Left cardiac atrium (tissue), 4 donors: ENCODE measurements at places on chromosomes 7 and 10.

- DNase-seq = no peak
Observed at GRCh38 chr10:49508249-49508648, 30.7 kb downstream of the ERCC6 start.

GRCh38 chr10:94607111-94607510 lies 61.5 kb downstream of the HELLS start:
- DNase-seq = no peak

DNA sequence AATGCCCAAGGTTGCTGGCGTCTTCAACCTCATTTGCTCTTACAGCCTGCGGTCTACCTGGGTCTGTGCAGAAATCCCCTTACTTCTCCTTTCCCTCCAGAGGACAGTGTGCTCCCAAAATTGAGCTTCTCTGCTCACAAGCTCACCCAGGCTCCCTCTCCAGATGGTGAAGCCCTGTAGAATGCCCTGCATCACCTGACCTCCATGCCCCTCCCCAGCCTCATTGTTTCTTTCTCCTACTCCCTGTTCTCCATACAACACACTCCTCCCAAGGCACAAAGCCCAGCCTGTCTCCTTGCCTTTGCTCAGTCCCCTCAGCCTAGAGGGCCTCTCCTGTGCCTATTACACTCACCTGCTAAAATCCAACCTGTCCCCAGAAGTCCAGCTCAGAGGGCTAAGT lies 3.5 kb downstream of the CRHR2 start:
- DNase-seq = no peak

DNA sequence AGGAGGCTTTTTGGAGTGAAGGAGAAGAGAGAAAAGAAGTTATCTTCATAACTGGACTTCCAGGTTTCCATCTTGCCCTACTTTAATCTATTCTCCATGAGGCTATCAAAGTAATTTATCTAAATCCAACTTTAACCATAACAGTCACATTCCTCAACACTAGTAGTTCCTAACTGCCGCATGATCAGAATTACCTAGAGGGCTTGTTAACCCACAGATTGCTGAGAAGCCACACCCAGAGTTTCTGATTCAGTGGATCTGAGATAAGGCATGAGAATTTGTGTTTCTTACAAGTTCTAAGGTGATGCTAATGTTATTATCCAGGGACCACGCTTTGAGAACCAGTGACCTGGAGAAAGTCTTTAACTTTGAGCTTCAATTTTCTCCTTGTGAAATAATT lies 8.3 kb upstream of the COL1A2 start:
- no peak for DNase-seq

DNA sequence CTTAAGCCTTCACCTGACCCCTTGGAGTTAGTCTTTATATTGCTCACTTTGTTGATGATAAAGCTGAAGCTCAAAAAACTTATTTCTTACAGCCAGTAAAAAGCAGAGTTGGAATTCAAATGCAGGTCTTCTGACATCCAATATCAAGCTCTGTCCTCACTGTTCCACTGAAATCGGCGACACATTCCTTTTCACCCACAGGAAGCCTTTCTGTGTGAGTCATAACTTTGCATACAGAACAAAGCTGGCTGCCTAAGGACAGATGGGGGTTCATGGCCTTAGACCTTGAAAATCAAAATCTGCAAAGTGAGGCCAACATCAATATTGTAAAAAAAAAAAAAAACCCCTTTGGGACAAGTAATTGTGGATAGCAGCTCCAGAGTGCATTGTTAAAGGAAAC lies 21.8 kb upstream of the AKR1B1 start:
- no peak for DNase-seq

DNA sequence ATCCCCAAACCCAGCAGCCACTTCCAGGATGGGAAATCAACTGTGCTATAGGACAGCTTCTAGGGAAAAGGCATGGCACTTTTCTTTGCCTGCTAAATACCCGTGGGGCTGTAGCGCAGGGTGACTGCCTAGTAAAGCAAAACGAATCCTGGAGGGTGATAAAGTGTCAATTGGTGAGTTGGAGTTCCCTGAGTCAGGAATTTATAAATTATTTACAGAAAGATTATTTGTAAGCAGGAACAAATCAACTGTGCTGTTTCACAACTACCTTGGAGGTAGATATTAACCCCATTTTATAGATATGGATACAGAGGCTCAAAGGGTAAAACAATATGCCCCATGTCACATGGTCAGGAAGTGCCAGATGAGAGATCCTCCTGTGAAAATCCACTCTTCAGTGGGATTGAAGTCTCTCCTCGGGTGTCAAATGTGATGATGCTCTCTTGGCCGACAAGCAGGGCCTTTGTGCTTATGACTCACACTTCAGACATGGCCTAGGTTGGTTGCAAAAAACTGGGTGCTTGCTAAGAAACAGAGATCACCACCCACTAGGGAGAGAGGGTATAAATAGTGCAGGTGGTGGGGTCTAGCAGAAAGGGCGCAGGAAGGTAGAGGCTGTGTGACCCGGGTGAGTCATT lies 383.2 kb upstream of the ZMIZ1 start:
- DNase-seq = no peak

DNA sequence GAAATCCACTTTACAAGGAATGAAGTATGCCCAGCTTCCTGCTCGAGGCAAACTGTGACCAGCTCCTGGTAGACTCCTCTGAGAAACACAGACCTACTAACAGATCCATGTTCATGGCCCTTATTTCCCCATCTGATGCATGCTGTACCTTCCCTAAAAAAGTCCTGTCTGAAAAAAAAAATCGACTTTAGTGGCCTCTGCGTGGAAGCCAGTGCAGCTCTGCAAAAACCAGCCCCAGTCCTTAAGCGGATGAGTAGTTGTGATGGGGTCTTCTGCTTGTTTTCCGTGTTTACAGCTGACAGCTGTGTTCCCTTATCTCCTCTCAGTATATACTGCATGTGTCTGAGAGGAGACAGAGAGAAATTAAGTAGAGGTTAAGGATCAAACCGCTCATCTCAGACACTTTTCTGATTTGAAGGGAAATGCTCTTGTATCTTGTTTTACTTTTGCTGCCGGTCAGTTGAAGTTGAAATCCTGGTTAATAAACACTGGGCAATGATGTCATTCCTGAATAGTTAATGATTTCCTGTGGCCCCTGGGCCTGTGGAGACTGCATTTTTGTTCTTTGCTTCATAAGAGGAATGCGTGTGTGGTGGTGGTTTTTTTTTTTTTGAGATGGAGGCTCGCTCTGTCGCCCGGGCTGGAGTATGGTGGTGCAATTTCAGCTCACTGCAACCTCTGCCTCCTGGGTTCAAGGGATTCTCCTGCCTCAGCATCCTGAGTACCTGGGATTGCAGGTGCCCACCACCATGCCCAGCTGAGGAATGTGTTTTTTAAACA lies 67.6 kb downstream of the DOCK1 start:
- no peak for DNase-seq

DNA sequence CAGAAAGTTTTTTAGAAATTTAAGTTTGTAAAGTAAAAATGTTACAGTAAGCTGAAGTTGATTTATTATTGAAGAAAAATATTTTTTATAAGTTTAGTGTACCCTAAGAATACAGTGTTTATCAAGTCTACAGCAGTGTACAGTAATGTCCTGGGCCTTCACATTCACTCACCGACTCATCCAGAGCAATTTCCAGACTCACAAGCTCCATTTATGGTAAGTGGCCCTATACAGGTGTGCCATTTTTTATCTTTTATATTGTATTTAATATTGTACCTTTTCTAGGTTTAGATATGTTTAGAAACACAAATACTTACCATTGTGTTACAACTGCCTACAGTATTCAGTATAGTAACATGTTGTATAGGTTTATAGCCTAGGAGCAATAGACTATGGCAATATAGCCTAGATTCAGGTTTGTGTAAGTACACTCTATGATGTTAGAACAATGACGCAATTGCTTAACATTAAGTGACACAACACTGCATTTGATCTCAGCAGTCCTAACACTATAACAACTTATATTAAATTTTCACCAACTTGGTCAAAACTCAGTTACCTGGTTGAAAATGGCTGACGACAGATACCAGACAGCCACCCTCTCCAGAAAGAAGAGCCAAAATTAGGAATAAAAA lies 45.7 kb downstream of the HIBADH start:
- DNase-seq = no peak

GRCh38 chr10:73967022-73967429 lies 30.9 kb upstream of the VCL start:
- DNase-seq = no peak

- no peak for DNase-seq
Observed at GRCh38 chr7:151327659-151328058, 14.0 kb upstream of the NUB1 start.

GRCh38 chr7:961546-962400 lies 7.3 kb upstream of the ADAP1 start:
- DNase-seq = peak; percentile 15

- peak; percentile 67 for DNase-seq
Observed at GRCh38 chr7:1919539-1920265, 249.6 kb downstream of the ELFN1 start.

GRCh38 chr10:103678178-103678526 lies 177.2 kb downstream of the SH3PXD2A start:
- DNase-seq = peak; percentile 87

DNA sequence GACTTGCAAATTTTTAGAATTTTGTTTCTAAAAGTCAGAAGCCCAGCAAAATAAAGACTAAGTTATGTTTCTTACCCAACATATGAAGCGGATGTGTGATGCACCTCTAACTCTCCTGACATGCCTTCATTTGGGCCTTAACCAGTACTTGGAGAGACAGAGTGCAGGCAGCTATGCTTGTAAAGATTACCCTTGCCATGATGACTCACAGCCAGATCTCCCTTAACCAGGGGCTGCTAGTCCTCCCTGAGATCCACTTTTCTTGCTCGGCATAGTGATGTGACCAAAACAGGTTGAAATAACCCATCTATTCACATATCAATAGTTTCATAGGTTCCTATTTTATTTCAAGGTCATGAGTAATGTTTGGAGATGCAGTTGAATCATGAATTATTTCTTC lies 43.6 kb downstream of the PPP1R3A start:
- DNase-seq = no peak

GRCh38 chr10:12241810-12242529 lies 46.0 kb downstream of the CDC123 start:
- DNase-seq = peak; percentile 70

DNA sequence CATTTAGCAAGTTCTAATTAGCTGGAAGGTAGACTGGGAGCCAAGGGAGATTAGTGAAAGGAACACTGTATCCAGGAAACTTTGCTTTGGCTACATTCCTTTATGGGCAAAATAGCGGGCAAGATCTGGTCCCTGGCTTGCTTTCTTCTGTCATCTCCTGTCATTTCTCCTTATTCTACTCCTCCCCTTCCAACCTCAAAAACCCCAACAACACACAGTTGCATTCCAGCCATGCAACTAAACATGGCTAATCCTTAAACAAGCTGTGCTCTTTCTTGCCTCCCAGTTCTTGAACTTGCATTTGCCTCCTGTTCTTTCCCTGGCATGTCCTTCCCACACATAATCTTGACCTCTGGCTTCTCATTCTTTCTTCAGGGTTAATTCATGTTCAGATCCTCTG lies 59.5 kb upstream of the CDCA7L start:
- DNase-seq = no peak

DNA sequence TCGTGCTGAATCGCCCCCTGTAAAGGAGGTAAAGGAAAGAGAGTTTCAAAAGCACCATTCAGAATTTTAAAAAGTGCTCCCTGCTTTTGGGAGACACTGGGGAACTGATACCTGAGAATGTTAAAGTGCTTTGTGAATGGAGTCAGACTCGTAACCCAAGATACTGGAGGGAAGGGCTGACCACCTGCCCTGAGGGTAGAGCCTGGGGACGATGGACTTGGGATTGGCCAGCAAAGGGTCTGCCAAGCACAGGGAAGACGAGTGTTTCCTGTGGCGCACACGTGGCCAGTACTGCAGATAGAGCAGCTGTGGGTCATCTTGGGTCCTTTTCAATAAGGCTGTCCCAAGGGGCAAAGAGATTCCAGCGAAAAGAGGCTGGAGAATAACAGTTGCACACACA lies 1284.1 kb upstream of the AUTS2 start:
- no peak for DNase-seq

GRCh38 chr10:18689498-18689897 lies 30.3 kb downstream of the ARL5B start:
- DNase-seq = no peak

DNA sequence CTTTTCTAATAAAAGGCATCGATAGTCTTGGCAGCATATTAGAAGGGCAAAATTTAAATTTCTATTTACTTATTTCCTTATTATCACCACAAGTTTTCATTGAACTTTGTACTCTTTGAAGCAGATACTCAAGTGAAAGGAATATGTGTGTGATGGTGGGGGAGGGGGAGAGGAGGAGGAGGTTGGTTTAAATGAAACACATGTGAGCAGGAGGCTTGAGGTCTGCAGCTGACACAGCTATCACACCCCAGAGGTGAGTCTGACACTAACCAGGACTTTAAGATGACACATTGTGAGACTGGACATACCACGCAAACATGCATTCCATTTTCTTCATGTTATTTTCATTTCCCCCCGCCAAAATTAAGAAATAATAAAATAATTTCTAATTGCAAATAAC lies 63.3 kb downstream of the CTTNBP2 start:
- DNase-seq = peak; percentile 25

DNA sequence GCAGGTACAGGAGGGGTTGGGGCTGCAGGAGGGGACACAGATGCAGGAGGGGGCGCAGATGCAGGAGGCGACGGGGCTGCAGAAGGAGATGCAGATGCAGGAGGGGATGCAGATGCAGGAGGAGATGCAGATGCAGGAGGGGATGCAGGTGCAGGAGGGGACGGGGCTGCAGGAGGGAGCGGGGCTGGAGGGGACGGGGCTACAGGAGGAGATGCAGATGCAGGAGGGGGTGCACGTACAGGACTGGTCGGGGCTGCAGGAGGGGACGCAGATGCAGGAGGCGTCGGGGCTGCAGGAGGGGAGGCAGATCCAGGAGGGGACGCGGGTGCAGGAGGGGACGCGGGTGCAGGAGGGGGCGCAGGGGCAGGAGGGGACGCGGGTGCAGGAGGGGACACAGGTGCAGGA lies 66.5 kb downstream of the VWA2 start:
- DNase-seq = no peak

DNA sequence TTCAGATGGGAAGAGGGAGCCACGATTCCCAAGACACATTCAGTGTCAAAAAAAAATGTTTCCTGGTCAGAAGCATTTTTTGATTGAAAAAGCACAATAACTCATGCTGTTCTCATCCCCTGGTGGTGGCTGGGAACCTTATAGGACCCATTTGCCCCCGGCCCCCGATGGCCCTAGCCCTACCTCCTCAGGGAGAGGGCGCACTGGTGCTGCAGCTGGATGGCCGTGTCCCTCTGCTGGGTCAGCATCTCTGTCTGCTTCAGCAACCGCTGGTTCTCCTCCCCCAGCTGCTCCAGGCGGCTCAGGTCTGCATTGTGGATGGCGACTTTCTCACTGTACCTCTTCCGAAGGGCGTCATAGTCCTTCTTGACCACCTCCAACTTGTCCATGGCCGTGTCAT lies 83.3 kb downstream of the DLG5 start:
- DNase-seq = no peak

DNA sequence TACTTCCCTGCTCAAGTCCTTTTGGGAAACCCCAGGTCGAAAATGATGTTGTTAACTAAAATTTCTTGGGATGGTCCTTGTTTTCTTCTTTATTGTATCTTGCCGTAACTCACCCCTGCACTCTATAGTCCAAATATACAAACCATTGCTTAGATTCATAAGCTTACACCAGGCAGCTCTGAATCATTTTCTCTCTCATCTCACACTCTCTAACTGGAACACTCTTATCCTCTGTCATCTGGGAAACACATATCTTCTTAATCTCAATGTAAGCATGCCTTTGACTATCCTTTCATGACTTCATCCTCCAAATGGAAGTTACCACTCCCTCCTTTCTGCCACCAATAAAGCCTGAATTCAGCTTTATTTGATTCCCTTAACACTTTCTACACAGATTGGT lies 175.8 kb upstream of the ANK3 start:
- no peak for DNase-seq
